ENCODE measurements at places on chromosomes 4 and X.

DNA sequence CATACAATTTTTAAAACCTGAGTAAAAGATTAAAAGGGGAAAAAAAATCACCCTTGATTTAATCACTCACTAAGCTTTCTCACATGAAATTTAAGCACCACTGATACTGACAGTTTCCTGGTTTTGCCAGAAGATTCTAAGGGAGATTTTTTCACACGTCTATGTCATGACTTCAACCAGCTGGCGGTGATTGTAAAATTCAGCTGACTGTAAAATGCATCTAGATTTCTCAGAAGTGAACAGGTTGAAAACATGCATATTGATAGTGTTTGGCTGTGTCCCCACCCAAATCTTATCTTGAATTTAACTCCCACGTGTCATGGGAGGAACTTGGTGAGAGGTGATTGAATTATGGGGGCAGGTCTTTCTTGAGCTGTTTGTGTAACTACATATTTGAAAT, 566.8 kb downstream of the PCDH18 start:
- DNase-seq = no peak

DNA sequence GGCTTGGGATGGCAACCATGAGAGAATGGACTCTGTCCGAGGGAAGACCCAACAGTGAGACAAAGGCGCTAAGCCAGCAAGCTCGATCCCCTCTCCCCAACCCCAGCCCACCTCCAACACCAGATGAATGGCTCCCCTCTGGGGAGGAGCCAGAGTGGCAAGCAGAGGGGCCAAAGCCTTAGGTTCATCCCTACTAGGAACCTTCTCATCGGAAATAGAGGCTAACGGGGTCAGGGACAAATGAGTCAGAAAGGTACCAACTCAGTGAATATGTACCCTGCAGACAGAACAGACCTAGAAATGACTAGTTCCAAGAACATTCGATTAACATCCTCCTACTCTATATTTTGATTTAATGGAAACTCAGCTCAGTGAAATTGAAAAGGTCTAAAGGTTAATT, 73.9 kb downstream of the NSG1 start:
- DNase-seq = no peak

DNA sequence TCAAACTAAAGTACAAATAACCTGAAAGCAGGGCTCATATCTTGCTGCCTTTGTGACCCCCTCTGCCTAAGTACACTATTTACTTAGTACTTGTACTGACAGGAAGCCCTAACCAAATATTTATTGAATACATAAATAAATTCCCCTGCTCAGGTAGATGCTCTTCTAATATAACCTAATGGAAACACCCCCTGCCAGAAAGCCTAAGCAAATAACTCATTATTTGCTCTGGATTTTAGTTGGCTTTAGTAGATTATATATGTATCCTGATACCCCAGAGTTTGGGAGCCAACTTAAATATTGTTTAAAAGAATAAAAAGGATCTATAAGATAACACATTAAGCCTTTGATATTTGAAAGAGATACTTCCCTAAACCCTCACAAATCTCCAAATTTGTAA, 318.2 kb downstream of the PPP1R2C start:
- no peak for DNase-seq

- no peak for DNase-seq
These were observed 33.7 kb downstream of the NOP14 start for GRCh38 chr4:2929469-2929868.

DNA sequence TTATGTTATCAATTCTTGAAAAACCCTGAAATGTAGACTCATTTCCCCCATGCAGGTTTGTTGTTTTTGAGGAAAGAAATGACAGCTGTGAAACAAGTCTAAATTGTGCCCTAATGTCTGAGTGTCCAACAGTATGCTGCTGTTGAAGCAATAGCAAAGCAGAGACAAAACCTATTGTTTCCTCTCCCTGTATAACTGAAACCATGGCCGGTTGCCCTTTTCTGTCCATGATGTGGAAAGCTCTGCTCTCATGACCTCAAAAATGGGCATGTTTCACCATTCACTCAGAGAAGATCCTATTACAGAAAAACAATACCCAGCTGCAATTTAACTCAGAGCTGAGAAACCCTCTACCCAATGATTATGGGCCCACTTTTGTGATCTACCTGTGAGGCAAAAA, 312.6 kb upstream of the FTHL17 start:
- no peak for DNase-seq

DNA sequence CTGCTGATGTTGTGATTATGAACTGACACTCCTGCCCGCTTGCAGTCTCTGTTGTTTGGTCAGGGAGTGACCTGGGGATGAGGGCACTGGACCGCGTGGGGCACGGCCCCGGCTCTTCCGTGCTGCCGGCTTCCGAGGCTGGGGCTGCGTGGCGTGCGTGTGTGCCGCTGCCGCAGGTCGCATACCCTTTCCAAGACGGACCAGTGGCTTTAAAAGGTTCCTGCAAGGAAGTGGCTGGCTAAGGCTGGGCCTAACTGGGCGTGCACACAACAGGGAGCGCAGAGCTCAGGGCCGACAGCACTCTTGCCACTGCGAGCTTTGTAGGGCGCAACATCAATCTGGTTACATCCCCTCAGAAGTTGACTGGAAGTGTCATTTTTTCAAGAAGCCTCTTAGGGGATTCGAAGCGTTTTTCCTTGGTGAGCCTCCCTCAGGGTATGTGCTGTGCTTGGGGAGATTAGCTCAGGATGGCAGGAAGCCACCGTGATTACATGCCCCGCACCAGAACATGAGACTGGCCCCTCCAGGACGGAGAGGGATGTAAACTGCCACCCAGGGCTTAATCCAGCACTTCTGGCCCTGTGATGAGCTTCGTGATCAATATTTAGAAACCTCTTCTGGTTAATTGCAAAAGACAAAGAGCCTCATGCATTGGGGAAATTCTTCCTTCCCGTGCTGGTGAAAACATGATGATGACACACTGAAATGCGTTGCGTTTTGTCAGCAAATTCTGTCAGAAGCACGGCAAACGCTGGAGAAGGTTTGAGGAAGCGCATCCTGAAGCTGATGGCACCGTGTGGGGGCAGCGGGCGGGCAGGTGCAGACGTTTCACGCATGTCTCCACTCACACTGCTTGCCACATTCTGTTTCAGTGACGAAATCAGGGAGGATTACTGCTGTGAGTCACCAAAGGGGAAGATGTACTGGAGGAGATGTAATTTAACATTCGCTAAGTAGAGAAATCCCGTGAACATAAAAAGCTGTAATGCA, 11.1 kb downstream of the MAEA start:
- no peak for DNase-seq

GRCh38 chr4:153523941-153524386, 57.8 kb downstream of the TMEM131L start:
- no peak for DNase-seq

GRCh38 chr4:9800848-9801247, 19.4 kb downstream of the DRD5 start:
- DNase-seq = no peak

DNA sequence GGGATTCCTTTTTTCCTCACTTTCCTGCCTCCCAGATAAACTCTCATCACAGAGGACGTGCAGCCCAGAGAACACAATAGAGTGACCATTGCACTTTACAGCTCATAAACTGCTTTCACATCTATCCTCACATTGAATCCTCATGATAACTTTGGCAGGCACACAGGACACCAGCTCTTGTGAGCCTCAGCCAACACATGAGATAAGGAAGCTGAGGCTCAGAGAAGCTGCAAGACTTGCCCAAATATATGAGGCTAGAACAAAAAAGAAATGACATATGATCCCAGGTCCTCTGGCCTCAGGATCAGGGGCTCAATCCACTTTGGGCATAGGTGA, 85.0 kb upstream of the CPEB2 start:
- DNase-seq = no peak

DNA sequence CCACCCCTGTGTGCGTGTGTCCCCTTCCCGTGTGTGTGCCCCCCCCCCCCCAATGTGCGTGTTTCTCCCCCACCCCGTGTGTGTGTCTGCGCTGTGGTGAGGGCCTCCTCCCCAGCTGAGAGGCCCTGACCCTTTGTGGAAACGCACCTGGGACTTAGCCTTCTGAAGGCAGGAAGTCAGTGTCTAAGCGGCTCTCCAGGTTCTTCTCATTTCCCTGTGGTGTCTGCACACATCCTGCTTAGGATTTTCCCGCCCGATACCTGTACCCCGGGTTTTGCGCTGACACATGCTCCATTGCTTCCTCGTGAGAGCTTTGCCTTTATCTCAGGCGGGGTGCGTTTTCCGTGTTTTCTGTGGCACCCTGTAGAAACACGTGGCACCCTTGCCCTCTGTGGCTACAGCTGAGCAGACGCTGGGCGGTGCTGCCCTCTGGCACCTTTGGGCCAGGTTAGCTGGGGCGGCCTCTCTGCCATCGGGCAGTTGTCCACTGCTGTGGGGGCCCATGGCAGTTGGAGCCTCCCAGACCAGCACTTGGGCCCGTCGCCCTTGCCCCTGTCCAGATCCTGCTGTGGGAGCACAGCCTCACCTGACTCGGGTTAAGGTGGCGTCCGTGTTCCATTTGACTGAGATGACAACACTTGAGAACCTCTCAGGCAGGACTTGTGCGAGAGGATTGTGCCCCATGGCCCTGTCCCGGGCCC, 26.3 kb downstream of the MAEA start:
- DNase-seq = no peak

DNA sequence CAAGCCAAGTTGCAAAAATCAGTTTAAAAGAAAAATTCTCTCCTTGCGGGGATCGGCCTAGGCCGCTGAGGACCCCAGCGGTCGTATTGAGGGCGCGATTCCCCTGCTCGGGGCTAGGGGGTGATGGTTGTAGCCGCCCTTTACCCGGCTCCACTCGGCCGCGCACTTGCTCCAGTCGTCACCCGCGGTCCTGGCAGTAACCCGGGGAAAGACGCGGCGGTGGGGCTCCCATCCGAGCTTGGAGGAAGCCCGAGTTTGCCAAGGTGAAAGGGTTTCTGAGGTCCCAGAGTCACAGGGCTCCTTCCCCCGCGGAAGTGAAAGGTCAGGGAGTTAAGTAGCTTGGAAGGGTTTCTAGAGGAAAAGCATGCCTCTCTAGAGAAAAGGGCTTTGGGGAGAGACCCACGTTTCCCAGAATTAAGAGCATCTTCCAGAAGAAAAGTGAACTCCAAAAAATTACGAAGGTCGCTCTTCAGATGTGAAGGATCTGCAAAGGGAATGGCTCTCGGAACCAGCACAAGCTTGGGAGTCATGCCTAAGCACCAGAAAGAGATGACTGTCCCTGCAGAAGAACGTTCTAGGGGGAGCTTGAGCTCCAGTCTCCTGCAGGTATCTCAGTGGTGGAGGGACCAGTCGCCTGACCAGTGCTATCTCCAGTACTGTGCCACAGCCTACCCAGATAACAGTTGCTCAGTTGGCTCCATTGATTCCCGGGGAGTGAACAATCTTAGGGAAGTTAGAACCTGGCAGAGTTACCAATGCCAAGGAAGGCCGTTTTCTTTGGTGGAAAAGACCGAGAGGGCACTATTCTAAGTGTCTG, 875 bp downstream of the LAP3 start:
- DNase-seq = peak; percentile 18

DNA sequence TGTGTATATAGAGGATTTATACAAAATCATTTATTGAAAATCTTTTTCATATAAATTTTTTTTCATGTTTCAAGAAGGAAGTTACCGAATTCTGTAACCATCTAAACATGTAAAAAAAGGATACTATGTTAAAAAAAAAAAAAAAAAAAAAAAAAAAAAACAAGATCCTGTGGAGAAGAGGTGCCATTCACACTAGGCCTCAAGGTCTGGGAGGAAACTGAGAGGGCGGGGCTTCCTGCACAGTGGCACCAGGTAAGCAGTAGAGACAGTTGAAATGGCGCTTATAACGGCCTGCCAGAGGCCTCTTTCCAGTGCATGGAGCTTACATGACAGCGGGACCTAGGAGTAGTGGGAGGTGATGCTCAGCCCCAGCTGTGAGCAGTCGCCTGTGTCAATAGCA, 17.5 kb downstream of the TRAPPC2 start:
- no peak for DNase-seq

DNA sequence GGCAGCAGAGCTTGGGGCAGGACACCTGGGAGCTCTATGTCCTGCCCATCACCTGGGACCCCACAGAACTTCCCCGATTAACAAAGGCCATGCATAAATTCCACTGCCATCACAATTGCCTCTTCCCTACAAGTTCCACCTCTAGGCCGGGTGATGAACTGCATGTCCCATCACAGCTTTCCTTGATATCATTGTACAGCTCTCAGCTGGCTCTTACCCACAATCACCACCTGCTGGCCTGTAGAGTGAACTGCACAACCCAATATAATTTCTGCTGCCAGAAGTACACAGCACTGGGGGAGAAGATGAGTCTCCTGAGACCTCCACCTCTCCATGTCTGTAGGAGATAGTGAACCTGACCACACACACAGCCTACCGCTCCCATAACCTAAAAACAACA, 285.0 kb upstream of the AADAT start:
- no peak for DNase-seq

- no peak for DNase-seq
These were observed 119.2 kb upstream of the VCX3B start for GRCh38 chrX:8345473-8345872.

DNA sequence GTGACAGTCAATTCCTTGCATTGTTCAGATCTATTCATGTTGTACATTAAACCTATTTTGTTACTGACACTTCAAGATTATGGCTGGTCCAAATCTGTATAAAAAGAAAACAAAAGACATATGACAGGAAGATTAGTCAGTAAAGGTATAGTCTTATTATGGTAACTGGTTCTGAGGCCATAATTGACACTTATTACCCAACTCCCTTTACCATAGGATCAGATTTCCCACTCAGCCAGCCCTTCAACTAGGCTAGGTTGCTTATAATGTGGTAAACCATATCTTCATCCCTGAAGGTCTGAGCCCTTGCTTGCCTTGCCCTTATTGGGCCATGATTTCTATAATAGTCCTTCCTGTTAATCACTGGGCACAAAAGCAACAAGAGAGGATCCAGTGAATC, 289.6 kb downstream of the CXXC4 start:
- no peak for DNase-seq

- DNase-seq = no peak
These were observed 6.1 kb downstream of the NALF2 start for GRCh38 chrX:69510137-69510715.

GRCh38 chrX:148763896-148764295, 263.5 kb downstream of the AFF2 start:
- no peak for DNase-seq

GRCh38 chr4:128830906-128831503, 21.5 kb downstream of the JADE1 start:
- DNase-seq = no peak

GRCh38 chrX:131366407-131366806, 77.3 kb upstream of the IGSF1 start:
- no peak for DNase-seq

DNA sequence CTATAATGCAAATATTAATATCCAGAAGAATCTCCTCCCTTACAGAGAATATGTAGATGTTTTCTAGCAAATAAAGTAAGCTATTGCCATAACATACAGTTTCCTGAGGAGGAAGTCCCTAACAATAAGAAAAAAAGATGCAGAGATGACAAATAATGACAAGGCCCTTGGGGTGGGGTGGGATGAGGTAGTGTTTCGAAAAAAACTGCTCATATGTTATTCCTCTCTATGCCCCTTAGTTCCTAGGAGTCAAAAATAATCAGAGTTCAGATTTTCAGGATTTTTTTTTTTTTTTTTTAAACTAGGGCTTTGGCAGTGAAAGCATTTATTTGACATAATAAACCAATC, 99.0 kb downstream of the ZAR1 start:
- DNase-seq = no peak

- no peak for DNase-seq
These were observed 67.7 kb downstream of the PPARGC1A start for GRCh38 chr4:23822181-23822580.
